ENCODE measurements at places on chromosomes 7 and 10.

GRCh38 chr7:43594020-43594419, 11.1 kb downstream of the STK17A start:
- DNase-seq, result no peak

GRCh38 chr10:59323036-59323459, 39.3 kb downstream of the FAM13C start:
- DNase-seq, result no peak

- no peak for DNase-seq
These were observed 44.7 kb downstream of the SH2D4B start for GRCh38 chr10:80582286-80582960.

GRCh38 chr10:119754085-119754484, 28.2 kb downstream of the INPP5F start:
- no peak for DNase-seq

- DNase-seq, result no peak
These were observed 52.2 kb downstream of the CUBN start for GRCh38 chr10:17077346-17077781.

DNA sequence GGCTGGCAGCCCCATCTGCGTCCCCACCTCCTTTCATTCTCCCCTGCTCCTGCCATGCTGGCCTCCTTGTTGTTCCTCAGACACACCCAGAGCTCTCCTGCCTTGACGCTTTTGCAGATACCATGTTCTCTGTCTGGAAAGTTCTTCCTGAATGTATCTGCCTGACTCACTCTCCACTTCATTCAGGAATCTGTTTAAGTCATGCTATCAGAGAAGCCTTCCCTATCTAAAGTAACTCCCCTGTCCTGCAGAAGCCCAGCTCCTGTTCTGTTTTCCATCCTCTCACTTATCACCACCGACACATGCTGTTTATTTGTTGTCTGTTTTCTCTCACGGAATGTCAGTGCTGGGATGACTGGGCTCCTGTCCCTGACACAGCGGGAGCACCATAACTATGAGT, 82.0 kb downstream of the AFAP1L2 start:
- no peak for DNase-seq

GRCh38 chr7:70554646-70555045, 577.3 kb upstream of the GALNT17 start:
- DNase-seq, result no peak

GRCh38 chr10:24681572-24682088, 42.1 kb downstream of the ARHGAP21 start:
- no peak for DNase-seq

DNA sequence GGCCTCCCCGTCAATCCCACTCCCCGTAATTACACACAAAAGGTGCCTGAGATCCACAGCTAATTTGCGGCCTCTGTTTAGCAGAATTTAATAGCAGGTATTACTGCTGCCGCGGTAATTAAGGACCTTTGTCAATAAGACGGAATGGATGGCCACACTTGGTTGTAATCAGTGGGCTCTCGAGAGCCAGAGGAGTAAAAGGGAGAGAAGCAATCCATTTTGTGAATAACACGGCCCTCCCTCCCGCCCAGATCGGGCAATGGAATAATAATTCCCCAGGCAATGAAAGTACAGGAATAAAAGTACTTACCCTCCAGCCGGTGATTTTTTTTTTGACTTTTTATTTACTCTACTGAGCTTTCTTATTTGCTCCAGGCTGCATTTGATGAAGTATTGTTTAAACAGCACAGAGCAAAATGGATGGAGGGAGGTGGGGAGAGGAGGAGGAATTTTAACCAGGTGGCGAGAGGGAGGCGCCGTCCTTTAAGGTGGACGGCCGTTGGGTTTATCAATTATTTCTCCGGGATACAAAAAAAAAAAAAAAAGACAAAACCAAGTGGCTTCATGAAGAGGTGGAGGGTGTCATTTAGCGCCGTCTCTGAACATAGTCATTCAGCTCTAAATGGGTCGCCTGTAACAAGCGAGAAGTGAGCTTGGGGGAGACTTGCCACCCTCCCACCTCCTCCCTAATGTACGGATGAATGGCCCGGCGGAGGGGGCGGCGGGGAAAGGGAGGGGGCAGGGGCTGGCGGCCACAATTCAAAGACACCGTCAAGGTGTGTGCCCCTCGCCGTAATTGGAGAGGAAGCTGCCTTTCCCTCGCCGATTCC, 120.3 kb downstream of the BUB3 start:
- DNase-seq, result no peak

DNA sequence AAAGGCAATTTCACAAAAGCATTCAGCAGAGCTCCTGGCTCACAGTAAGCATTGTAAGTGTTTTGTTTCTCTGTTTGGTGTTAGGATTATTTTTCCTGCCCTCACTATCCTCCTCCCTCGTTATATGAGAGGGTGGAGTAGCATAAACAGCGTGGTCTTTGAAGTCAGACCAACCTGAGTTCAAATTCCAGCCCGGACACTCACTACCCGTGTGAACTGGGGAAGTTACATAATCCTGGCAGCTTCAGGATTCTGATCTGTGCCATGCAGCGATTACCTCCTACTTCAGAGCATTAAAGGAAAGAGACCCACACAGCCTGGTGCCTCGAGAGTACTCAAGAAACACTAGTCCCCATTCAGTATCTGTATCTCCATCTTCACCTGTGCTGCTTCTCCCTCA, 386.5 kb downstream of the INHBA start:
- DNase-seq, result no peak

GRCh38 chr10:23439961-23440889, 1.4 kb downstream of the OTUD1 start:
- peak; percentile 17 for DNase-seq

- DNase-seq, result no peak
These were observed 1.3 kb upstream of the CALCR start for GRCh38 chr7:93575555-93576399.

GRCh38 chr7:117555260-117555659, 75.4 kb downstream of the CFTR start:
- no peak for DNase-seq

DNA sequence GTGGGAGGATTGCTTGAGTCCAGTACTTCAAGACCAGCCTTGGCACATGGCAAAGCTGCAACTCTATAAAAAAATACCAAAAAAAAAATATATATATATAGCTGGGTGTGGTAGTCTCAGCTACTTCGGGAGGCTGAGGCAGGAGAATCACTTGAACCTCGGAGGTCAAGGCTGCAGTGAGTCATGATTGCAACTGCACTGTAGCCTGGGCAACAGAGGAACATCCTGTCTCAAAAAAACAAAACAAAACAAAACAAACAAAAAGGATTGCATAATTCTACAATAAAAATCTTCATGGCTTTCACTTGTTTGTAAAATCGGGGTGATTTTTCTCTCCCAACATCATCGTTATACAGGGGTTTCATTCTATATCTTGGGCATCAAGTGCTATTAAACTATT, 35.1 kb downstream of the GUSB start:
- no peak for DNase-seq

GRCh38 chr10:73967022-73967429, 30.9 kb upstream of the VCL start:
- DNase-seq, result no peak

GRCh38 chr7:69992938-69993337, 394.7 kb downstream of the AUTS2 start:
- no peak for DNase-seq

- DNase-seq, result no peak
These were observed 187.4 kb downstream of the PHTF2 start for GRCh38 chr7:77985974-77986339.
